SJSA1 (cell line): ENCODE measurements at places on chromosomes 16 and 17. TPM values are rescaled to one million over a fixed set of nuclear protein-coding genes. Genes with fewer than 3 reads are reported as not detected.

SDR42E1 gene
- total RNA-seq = not detected in 2 replicates

HEATR9 gene
- not detected in 2 replicates for total RNA-seq

DNA sequence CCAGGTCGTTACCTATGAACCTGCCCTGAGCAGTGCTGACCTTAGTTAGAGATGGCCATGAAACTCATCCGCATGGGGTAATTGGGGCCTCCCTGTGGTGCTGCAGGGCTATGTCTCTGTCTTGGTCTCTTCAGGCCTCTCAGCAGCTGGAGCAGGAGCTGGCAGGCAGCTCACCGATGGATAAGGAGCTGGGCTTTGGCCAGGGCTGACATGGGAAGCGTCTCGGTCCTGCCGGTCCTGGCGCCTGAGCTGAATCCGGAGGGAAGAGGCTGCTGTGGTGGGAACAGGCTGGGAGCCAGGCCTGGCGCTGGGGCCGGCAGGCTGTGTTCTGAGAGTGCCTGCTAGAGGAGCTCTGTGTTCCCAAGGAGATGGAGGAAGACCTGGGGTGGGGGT lies 10.1 kb downstream of the IL32 start:
- no peak for DNase-seq

GRCh38 chr16:80812593-80812992 lies 8.2 kb upstream of the CDYL2 start:
- DNase-seq = no peak

DNA sequence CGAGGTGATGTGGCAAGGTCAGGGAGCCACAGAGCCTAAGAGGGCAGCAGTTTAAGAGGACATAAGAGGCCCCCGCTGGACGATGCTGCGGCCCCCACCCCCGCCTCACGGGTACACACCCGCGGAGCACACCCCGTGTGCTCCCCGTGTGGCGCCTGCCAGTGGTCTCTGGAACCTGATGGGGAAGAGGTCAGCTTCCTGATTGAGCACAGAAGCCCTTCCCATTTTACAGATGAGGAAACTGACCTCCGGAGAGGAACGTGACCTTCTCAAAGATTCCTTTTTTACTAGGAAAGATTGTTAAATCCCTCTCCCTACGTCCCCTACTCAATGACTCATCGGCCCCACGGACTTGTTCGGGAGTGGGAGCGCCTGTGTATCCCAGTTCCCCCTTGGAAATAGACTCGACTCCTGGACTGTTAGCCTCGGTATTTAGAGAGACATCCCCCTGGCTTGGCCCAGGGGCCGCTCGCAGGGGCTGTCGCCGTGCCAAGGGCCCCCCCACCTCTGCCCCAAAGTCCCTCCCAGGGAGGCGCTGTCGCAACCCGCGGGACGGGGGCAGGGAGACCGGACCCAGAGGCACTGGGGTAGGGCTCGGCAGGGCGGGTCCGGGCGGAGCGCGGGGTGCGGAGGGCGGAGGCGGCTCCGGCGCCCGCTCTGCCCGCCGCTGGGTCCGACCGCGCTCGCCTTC lies at the start of gene ABCC3:
ABCC3 (plus strand) TSS at position 658 of the 691 bp plus-strand sequence. CDS start 56 bp downstream, outside the sequence.
- DNase-seq = peak; percentile 76

DNA sequence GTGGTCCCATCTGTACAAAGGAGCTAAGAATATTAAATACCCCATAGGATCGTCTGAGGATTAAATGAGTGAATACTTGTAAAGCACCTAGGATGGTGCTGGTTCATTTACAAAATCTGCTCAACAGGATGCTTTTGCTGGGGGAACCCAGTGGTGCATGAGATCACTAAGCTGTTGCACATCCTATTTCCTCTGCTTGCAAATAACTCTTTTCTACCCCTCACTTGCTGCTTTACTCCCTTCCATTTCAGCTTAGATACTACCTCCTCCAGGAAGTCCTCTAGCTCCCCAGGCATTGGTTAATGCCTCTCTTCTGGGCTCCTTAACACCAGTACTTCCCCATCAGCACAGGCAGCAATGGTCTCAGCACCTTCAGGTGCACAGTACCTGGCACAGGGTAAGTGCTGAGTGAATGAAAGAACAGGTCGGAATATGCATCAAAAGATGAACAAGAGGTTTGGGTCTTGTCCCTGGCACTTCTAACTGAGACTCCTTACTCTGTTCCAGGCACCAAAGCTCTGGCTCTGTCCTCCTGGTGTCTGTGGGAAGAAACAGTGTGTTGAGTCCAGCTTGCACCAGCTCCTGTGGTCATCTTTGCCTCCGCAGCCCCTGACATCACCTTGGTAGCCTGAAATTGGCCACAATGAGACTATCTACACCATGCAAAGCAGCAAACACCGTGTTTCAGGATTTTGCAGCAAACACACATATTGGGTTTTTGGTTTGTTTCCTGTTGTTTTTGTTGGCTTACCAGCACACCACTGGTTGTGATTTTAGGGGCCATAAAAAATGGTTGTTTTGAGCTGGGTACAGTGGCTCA lies 24.1 kb upstream of the IL21R start:
- no peak for DNase-seq
